ENCODE measurements at places on chromosomes 7 and 10.

- DNase-seq = no peak
These were observed 12.8 kb upstream of the IRF5 start for GRCh38 chr7:128924707-128925588.

GRCh38 chr10:54800741-54801421, at the start of gene PCDH15:
TSS of gene PCDH15 (minus strand) at chr10:54801231. CDS start at chr10:54664262, 136,969 bp downstream.
- no peak for DNase-seq

DNA sequence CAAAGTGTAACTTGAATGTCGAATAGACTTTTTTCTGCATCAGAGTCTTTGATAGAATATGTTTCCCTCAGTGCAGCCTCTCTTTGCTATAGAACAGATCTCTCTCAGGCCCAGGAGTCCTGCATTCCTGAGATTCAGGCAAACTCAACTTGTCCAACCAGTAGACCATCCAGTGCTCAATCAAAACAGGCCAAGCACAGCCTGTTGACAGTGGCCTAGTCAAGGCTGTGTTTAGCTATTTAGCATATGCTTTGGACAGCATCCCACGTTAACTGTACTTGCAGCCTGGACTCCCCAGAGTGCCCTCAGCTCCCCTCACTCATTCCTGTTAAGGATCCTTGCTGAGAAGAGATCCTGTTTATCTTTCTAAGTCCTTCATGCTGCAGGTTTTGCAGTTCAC, 16.3 kb downstream of the OR6V1 start:
- no peak for DNase-seq

- peak; percentile 27 for DNase-seq
These were observed 6.3 kb downstream of the MYO1G start for GRCh38 chr7:44972562-44972961.

DNA sequence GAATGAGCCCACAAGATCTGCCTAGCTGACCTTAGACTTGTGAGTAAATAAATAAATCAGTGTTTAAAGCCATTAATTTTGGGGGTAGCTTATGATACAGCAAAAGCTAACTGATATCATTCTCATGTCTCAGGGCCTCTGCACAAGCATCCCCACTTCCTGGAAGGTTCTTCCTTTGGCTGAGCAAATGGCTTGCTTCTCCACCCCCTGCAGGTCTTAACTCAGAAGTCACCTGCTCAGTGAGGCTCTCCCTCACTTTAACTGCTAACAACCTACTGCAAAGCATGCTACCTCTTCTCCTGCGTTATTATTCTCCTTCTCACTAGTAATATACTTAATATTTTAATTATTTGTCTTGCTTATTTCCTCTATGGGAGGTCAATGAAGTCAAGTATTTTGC, 167.3 kb downstream of the TPK1 start:
- no peak for DNase-seq

- DNase-seq = no peak
These were observed 10.2 kb upstream of the ZFYVE27 start for GRCh38 chr10:97726636-97727178.

DNA sequence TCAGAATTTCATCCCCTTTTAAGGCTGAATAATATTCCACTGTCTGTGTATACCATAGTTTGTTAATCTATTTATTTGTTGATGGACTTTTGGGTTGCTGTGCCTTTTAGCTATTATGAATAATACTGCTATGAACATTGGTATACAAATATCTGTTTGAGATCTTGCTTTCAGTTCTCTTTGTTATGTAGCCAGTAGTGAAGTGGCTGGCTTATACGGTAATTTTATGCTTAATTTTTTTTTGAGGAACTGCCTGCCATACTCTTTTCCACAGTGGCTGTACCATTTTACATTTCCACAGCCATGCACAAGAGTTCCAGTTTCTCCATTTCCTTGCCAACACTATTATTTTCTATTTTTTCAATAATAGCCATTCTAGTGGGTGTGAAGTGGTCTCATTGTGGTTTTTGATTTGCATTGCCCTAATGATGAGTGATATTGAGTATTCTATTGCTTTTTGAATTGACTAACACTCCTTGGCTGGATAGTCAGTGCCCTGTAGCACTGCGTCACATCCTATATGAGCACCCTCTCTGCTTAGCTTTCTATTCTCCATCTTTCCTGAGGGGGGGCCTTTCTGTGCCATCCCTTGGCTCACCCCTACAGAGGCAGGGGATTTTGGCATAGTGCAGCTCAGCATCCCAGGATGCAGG, 29.4 kb upstream of the RAPGEF5 start:
- no peak for DNase-seq

GRCh38 chr10:21726601-21727225, 192.7 kb downstream of the MLLT10 start:
- DNase-seq = no peak

DNA sequence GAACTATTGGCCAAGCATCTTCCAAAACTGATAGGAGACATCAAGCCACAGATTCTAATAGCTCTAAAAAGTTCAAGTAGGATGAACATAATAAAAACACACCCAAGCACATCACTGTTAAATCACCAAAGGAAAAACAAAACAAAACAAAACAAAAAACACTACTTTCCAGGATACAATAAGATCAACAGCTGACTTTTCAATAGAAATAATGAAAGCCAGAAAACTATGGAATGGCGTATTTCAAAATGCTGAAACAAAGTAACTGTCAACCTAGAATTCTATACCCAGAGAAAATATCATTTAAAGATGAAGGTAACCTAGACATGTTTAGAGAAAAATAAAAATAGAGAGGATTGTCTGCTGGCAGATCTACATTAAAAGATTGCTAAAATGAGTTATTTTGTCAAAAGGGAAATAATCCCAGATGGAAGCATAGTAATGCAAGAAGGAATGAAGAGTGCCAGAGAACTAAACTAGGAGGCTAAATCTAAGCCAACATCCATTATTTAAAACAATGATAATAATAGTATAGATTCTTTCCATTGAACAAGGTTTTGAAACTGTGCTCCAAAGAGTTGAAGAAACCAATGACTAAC, 13.9 kb downstream of the TUBAL3 start:
- no peak for DNase-seq

GRCh38 chr10:81036257-81036656, 498.6 kb downstream of the SH2D4B start:
- no peak for DNase-seq

DNA sequence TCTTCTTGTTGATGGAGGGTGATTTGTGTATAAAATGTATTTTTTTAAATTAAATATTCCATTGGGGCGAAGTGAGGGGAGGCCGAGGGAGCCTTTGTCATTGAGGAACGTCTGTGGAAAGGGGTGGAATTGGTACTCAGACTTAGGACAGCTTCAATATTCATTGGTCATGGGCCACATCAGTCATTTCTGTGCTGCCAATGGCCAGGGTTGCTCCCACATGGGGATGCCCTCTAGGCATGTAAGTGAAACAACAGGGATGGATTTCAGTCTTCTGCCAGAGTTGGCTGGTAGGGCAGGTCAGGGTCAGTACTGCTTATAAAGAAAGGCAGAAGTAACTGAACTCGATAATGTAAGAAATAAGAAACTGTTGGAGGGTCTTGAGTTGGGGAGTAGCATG, 47.2 kb downstream of the NEURL1 start:
- DNase-seq = no peak

GRCh38 chr10:108567899-108568752, 1355.2 kb downstream of the XPNPEP1 start:
- no peak for DNase-seq

GRCh38 chr7:123645516-123645915, 10.2 kb upstream of the LMOD2 start:
- no peak for DNase-seq

GRCh38 chr7:90092506-90092905, 61.8 kb upstream of the STEAP1 start:
- no peak for DNase-seq

- no peak for DNase-seq
These were observed 96.3 kb upstream of the ARMC3 start for GRCh38 chr10:22831586-22831985.

DNA sequence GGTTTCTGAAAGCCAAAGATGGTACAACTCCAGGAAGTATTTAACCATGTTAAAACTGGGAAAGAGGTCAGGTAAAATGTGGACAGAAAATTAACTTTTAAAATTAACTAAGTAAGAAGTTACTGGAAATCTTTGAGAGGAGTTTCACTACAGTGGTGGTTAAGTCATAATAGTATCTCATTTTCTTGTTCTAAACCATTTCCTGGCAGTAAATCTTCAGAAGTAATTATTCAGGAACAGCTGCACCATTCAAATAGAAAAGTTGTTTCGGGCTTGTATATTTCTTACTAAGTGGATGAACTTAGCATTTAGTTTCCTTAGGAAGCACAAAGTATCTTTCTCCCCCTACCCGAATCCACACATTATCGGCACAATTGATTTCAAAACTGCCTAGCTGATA, 27.1 kb downstream of the COPG2 start:
- no peak for DNase-seq

GRCh38 chr7:117087639-117088396, 134.5 kb downstream of the ST7 start:
- DNase-seq = no peak

- no peak for DNase-seq
These were observed 41.7 kb downstream of the VCL start for GRCh38 chr10:74039561-74040145.

DNA sequence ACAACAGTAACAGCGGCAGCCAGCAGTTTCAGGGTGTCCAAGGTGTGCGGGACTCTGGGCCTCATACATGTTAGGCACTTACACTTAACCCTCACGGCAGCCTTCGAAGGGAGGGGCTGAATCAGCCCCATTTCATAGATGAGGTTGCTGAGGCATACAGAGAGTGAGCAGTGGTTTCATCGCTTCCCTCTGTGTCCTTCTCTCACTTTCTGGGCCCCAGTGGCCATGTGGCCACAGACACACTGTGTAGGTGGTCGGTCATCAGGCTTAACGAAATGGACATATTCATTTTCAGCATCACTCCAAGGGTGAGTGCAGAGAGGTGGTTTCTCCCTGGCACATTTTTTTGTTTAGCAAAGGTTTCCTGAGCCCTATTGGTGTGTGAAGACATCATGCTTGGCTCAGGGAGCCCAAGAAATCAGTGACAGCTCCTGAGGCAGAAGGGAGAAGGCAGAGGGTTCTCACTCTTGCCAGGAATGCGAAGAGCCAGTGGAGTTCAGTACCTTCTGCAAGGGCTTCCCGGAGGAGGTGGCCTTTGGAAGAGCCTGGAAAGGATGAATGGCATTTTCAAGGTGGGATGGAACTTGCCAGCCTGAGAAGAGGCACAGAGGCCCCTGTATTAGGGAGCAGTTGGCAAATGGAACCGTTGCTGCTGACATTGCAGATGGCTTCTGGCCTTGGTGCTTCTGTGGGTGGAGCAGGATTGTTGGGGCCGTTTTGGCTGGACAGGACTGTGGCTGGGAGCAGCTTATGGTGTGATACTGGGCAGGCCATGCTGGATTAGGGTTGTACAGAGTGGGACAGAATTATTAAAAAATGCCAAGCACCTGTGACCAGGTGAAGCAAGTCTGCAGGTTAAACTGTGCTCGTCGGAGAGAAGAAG, 61.7 kb upstream of the PPIF start:
- peak; percentile 62 for DNase-seq

GRCh38 chr10:4390219-4390618, 435.8 kb upstream of the AKR1E2 start:
- DNase-seq = no peak

GRCh38 chr10:31157123-31158010, 125.7 kb upstream of the ZNF438 start:
- no peak for DNase-seq

DNA sequence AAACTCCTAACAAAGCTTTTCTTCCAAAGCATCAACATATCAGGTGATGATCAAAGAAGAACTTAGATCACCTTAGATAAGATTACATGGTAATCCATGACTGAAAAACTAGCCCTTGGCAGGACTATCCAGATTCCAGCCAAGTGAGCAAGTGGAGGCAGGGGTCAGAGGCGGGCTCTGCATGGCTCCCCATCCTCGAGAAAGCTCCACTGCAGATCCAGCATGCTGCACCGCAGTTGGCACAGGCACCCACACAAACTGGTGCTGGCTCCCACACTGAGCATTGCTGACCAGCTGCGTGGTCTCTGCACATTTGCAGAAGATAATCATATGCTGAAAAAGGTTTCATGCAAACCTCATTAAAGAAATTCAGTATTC, 10.1 kb downstream of the PSAP start:
- DNase-seq = no peak

DNA sequence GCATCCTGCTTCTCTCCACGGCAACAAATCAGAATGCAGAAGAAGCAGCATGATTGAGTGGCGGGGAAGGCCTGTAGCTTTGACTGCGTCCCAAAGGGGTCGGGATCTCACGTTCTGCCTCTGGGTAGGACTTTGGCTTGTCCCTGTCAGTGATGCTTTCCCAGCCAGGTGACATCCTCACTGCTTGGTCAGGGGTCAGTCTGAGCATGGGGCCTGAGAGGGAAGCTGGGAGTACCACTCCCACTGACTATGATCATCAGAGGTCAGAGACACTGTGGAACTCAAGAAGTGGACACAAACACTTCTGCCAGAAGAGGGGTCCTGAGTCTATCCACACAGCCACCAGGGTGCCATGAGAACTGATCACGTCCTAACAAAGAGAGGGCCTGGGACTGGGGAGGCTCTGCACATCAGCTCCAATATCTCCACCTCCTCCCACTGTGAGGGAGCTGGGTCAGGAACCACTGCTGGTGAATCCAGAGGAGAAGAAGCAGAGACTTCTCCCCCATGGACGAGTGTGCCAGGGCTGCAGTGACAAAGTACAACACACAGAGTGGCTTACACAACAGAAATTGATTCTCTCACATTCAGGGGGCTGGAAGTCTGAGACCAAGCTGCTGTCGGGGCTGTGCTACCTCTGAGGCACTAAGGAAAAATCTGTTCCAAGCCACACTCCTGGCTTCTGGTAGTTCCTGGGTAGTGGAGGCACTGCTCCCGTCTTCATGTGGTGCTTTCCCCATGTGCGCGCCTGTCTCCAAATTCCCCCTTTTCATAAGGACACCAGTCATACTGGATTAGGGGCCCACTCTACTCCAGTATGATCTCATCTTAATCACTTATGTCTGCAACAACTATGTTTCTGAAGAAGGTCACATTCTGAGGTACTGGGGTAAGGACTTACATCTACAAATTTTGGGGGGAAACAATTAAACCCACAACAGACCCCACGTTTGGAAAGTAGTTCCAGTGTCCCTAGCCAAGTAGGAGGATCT, 131.1 kb downstream of the CYP26A1 start:
- DNase-seq = no peak

- DNase-seq = no peak
These were observed 8.7 kb downstream of the ACTR1A start for GRCh38 chr10:102493771-102494170.

- DNase-seq = no peak
These were observed 10.3 kb upstream of the TSPAN13 start for GRCh38 chr7:16743236-16743635.

DNA sequence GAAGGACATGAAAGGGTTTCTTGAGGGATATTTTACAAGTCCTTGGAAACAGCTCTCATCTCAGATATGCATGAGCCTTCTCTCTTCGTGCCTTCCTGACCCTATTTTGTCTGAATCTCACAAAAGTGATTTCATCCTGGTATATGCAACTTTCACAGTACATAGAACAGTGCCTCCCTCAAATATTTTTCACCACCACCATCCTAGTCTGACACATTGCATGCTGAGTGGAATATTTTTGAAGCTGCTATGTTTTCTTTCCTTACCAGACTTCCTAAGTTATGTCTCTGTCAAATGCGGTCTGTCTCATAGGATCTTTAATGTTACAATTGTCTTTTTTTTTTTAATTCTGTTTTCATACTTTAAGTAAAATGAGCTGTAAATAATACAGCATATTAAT, 673.3 kb upstream of the LRRN3 start:
- no peak for DNase-seq

All from activated T-cell treated with anti-CD3 and anti-CD28 coated beads, Interleukin-2, amount 50 U/mL, for 24 hours (primary cell).